Activated CD4-positive, alpha-beta T cell treated with anti-CD3 and anti-CD28 coated beads for 36 hours (primary cell): ENCODE measurements at places on chromosomes 1 and 21. TPM values are rescaled to one million over a fixed set of nuclear protein-coding genes. Genes with fewer than 3 reads are reported as not detected.

DNA sequence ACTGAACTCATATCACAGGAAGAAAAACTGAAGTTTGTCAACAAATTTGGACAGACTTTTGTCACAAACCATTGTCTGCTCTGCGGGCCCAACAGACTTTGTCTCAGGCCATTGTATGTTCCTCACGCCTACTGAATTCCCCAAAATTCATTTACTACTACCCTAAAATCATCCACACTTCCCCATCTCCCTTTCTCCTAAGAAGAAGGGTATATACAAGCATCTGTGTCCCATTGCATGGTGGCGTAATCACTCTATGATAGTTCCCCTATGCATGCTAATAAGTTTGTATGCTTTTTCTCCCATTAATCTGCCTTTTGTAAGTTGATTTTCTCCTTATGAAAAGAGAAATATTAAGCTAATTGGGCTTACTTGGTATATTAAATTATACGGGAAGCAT, 54.9 kb upstream of the ATF3 start:
- DNase-seq = no peak
- peaks cover 6% of the 10 kb centered on the region for H3K4me1 ChIP-seq
- H3K27me3 ChIP-seq = peaks cover 30% of the 10 kb centered on the region
- peaks cover 5% of the 10 kb centered on the region for H3K36me3 ChIP-seq

GRCh38 chr1:230072866-230073265, 5.8 kb downstream of the GALNT2 start:
- no peaks in the 10 kb centered on the region for H3K27me3 ChIP-seq
- DNase-seq = no peak
- no peak overlapping the region for H3K4me3 ChIP-seq
- H3K4me1 ChIP-seq = peaks cover 68% of the 10 kb centered on the region
- H3K27ac ChIP-seq = no peak overlapping the region
- H3K36me3 ChIP-seq = peaks cover 23% of the 10 kb centered on the region

Gene ADAMTS5
- total RNA-seq = not detected

DNA sequence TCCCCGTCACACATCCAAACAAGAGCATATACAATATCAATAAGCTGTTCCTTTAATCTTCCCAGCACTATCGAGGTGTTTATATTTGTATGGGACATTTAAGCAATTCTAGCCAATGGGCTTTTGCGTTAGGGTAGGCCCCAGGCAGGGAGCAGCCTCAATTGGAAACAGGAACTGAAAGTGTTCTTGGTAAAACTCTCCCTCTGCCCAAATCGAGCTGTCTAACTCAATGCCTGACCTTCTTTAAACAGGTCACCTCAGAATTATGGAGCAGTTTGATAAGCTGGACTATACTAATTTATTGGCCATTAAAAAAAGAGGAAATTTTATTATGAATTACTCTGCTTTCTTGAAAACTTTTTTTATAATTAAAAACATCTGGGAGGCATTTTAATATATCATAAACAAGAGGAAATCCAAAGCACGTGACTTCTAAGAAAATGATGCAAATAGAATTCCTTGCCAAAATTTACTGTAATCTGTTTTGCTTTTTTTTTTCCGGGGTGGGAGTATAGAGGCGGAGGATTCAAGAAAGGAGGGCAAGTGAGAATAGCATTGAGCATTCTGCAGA, 498.1 kb downstream of the LMO4 start:
- no peaks in the 10 kb centered on the region for H3K4me1 ChIP-seq
- H3K27ac ChIP-seq = no peak overlapping the region
- no peaks in the 10 kb centered on the region for H3K27me3 ChIP-seq
- no peaks in the 10 kb centered on the region for H3K36me3 ChIP-seq

GRCh38 chr21:26185446-26185845, 14.9 kb upstream of the APP start:
- no peaks in the 10 kb centered on the region for H3K36me3 ChIP-seq
- no peaks in the 10 kb centered on the region for H3K4me1 ChIP-seq
- H3K4me3 ChIP-seq = no peak overlapping the region
- no peak for DNase-seq
- no peak overlapping the region for H3K27ac ChIP-seq

DNA sequence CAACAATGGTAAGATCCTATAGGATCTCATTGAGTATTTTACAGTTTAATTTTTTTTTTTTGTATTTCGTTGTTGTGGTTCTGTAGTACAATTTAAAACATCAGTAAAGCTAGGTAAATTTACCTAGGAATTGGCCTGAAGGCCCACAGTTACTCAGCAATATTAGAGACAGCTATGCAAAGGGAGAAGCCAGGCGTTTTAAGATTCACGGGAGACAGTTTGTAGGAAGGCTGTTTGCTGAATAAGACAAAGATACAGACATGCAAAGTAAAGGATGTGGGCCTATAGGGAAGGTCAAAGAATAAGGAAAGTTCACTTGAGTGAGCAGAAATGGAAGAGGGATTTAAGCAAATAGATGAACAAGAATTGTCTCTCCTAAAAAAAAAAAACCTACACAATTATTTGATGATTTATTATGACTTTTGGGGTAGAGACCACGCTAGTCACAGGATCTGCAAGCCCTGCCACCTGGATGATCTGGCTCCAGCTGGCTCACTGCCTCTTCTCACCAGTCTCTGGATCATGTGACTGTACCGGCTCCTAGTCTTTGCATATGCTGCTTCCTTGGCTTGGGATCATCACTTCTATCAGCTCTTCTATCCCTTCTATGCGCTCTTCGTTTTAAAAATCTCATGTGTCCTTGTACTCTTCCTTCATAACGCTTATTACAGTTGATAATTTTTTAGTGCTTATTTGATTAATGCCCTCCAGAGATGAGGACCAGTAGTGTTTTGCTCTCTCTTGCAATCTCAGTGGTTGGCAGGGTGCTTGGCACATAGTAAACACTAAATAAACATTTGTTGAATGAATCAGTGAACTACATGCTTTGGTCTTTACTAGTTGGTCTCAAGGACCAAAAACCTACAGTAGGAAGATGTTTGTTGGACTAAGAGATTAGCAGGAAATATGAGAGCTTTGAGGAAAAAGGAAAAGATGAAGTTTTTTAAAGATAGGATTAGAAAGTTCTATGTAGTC, 14.1 kb downstream of the DYRK1A start:
- no peak for DNase-seq
- no peak overlapping the region for H3K4me3 ChIP-seq
- H3K36me3 ChIP-seq = peaks cover 25% of the 10 kb centered on the region

DNA sequence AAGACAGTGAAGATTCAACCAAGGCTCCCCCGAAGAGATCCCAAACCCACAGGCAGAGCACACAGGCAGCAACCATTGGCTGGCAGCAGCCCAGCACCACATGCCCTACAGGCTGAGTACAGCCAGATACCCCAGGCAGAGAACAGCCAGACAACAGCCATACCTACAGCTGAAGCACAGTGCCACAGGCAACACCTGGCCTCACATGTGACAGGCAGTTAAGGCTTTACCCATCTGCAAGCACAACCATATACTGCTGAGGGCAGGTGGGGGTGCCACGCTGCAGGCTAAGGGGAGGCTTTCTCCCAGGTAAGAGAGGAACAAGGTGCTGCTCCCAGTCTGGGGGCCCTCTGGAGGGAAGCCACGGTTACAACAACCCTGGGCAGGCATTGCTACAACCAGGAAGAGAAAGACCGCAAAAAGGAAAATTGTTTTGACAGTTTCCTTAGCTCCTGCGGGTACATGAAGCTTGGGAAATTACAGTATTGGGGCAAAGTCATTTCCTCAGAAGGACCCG, 12.3 kb downstream of the CHIT1 start:
- H3K4me1 ChIP-seq = no peaks in the 10 kb centered on the region
- H3K4me3 ChIP-seq = no peak overlapping the region
- no peak overlapping the region for H3K27ac ChIP-seq
- peaks cover 7% of the 10 kb centered on the region for H3K27me3 ChIP-seq
- no peak for DNase-seq
- H3K36me3 ChIP-seq = no peaks in the 10 kb centered on the region

GRCh38 chr1:66890621-66891020, 34.0 kb downstream of the DNAI4 start:
- no peak for DNase-seq
- no peaks in the 10 kb centered on the region for H3K27me3 ChIP-seq
- H3K36me3 ChIP-seq = no peaks in the 10 kb centered on the region
- H3K4me3 ChIP-seq = no peak overlapping the region
- H3K4me1 ChIP-seq = no peaks in the 10 kb centered on the region

Gene PGBD5
- 0.11 TPM for total RNA-seq

DNA sequence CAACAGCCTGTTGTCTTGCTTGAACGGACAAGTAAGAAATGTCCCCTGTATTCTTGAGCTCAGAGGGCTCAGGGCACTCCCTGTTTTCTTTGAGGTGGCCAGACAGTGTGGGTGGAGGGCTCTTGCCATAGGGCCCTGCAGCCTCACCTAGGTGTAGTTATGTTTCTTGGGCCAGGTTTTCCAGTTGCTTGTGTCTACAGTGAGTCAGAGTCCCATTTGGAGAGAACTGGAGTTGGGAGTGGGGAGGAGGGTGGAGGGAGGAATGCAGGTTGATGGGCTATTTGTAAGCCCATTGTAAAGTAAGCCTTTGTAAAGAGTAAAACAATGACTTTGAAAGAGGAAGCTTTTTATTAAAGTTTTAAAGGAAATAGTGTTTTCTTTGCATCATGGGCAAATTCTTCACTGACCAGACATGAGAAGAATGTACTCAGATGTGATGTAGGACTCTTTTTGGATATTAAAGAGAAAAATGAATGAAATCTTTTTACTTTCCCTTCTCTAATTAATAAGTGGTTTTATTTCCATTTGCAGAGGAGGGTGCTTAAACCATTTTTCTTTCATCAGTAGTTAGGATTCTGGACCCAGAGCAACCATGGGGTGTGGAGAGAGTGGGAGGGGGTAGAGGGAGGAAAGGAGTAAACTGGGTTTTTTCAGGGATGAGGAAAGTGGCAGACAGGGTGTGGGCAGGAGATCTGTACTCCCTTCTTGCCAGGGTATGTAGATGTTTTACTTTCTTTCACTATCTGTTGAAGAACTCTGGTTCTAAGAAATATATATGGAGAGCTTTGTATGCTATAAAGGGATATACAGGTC, 45.1 kb upstream of the MACF1 start:
- peaks cover 12% of the 10 kb centered on the region for H3K4me1 ChIP-seq
- H3K36me3 ChIP-seq = no peaks in the 10 kb centered on the region
- H3K27ac ChIP-seq = no peak overlapping the region
- H3K4me3 ChIP-seq = no peak overlapping the region
- H3K27me3 ChIP-seq = no peaks in the 10 kb centered on the region

Gene MATN1
- 0.43 TPM for total RNA-seq

DNA sequence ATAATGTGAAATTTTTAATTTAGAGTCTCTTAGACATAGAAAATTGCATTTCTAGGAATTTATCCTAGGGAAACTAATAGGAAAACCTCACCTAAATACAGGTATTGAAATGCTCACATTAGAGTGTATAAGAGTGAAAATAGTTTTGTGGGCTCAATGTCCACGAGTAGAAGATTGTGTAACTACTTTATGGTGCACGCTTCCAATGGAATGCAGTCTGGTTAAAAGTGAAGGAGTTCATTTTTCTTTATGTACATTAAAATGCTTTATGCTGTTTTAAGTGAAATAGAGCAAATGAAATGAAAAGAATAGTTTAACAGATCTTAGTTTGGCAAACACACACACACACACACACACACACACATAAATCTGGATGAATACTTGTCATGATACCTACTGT, 278.2 kb downstream of the USP25 start:
- H3K4me1 ChIP-seq = no peaks in the 10 kb centered on the region
- H3K36me3 ChIP-seq = no peaks in the 10 kb centered on the region
- no peak overlapping the region for H3K27ac ChIP-seq

DNA sequence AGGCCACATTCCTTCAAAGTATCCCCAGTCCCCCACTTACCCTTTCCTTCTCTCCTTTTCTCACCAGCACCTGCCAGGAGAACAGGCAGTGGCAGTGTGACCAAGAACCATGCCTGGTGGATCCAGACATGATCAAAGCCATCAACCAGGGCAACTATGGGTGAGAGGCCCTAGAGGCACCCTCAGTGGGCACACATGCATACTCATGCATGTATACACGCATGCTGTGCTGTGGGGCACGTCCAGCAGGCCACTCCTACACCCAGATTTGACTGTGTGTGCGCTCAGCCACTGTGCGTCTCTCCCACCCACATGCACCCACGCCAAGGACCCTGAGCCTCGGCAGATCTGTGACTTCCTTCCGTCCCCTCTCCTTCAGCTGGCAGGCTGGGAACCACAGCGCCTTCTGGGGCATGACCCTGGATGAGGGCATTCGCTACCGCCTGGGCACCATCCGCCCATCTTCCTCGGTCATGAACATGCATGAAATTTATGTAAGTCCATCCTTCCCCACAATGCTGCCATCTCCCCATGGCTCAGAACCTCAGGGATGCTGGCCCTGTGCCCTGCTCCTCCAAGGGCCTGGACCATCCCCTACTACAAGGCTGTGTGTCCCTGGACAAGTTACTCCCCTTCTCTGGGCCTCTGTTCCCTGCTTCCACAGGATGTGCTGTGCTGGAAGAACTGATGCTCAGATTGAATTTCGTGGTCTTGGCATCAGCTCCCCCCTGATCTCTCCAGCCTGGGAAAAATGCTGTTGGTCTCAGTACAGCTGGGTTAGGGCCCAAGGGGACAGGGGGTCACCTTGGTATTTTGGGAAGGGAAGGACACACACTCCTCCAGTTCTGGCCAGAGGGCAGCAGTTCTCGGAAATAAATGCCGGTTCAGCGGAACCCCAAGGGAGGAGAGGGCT, 7.0 kb downstream of the TINAGL1 start:
- H3K36me3 ChIP-seq = no peaks in the 10 kb centered on the region
- H3K27ac ChIP-seq = no peak overlapping the region
- no peak for DNase-seq
- H3K4me3 ChIP-seq = no peak overlapping the region
- H3K4me1 ChIP-seq = peaks cover 2% of the 10 kb centered on the region

Gene LIN28A
- not detected for total RNA-seq
